Stimulated activated CD8-positive, alpha-beta memory T cell treated with anti-CD3 and anti-CD28 coated beads, Interleukin-4, amount 100 ng/mL, for 24 hours (primary cell): ENCODE measurements at places on chromosomes 16 and 17.

DNA sequence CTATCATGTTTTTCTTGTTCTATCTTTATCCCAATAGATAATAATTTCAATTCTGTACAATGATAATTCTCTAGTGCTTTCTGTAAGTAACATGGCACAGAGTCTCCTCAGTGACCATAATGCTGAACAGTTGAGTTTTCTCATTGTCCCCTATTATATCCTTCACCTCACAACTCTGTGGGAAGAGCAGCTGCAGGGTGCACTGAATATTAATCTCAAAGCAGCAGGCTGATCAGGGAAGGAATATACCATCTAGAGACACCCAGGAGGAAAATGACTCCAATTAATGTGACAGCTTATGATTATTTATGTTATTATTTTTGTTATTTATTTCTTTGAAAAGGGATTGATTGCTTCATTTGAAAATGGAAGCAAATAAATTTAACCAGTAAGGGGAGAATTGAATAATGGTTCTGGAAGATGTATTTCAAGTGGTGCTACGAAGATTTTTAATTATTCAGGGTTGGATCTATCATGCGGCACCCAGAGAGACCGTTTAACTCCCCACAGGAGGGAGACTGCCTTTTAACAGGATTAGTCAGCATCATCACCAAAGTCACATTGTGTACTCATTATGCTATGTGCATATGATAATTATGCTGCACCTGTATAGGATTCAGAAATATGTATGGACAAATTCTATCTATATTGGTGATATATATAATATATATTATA is 1015.7 kb upstream of the GOT2 start:
- DNase-seq, result no peak

DNA sequence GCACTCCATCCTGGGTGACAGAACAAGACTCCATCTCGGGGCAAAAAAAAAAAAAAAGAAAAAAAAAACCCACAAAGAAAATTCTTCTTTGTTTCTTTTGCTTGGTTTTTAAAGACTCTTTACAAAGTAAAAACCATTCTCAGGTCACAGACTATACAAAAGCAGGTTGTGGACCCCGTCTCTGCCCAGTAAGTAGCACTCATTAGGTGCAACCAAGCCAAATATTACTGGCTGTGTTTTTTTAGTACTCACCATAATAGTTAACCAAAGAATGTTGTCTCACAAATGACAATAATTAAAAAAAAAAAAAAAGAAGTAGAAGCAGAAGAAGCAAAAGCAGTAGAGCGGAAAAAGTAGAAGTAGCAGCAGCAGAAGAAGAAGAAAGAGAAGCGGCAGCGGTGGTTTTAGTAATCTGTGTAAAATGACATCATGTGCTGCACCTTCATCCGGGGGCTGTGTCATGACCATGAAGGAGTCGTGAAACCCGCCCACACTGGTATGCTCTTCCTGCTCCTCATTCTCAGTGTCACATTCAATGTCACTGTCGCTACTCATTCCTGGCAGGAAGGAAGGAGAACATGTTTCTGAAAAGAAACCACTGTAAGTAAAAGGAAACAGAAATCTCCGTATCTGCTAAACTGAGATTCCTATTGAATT is 105.4 kb downstream of the TRIM37 start:
- DNase-seq, result peak; percentile 48

- DNase-seq, result no peak
Measured at GRCh38 chr17:80219763-80220053, 425 bp downstream of the SGSH start.

DNA sequence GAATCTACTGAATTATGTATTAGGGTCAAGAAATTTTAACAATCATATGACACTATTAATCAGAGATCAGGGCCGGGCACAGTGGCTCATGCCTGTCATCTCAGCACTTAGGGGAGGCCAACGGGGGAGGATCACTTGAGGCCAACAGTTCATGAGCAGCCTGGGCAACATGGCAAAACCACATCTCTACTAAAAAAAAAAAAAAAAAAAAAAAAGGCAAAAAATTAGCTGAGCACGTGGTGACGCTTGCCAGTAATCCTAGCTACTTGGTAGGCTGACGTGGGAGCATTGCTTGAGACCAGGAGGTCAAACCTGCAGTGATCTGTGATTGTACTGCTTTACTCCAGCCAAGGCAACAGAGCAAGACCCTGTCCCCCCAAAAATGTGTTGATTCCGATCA is 52.5 kb upstream of the CLEC3A start:
- DNase-seq, result no peak

DNA sequence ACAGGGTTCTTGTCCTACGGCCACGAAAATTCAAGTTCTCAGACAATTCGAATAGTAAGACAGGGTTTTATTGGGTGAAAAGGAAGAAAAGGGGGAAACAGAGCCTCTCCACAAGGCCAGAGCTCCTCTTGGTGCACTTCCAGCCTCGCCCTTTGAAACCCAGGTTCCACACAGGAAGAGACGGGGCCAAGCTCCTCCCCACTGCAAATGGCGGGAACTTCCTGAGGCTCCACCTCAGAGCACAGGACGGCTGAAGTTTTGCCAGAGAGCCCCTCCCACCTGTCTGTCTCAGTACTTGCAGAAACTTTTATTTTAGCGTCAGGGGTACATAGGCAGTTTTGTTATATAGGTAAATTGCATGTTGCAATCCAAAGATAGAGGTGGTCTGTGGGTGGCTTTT is 165.7 kb upstream of the CDH8 start:
- DNase-seq, result no peak

GRCh38 chr17:42928714-42929496 is 28.3 kb downstream of the G6PC1 start:
- DNase-seq, result peak; percentile 15

DNA sequence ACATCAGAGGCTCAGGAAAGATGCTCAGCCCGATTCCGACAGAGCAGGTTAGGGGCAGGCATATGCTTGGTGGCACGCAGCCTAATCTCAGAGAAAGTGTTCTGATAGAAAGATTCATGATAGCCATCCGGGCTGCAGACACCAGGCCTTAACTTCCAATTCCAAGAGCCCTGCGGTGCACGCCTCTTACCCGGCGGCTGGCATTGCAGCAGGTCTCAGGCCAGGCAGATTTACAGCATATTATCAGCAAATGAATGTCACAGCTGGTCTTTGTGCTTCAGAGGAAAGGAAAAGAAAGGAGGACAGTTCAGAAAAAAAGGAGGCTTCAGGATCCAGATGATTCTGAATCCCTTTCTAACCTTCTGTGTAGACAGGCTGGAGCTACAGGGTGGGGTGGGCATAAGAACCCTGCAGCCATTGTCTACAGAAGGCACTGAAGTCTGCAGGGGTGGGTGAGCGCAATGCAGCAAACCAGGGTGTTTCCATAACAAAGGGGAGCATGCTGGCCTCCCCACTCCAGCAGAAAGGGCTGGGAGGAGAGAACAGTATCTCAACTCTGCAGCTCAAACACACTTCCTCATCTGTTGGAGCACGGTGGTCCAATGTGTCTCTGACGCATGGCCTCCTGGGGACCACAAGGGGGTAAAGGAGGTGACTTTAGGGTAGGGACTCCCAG is 277.4 kb upstream of the XYLT1 start:
- no peak for DNase-seq

GRCh38 chr16:84618581-84619460 is 943 bp upstream of the COTL1 start:
- DNase-seq, result no peak
